ENCODE measurements at places on chromosomes 7 and 10.

- no peak for DNase-seq
Observed at GRCh38 chr10:63027531-63027930, 105.6 kb upstream of the NRBF2 start.

- DNase-seq: no peak
Observed at GRCh38 chr7:156005202-156005691, 193.0 kb upstream of the SHH start.

DNA sequence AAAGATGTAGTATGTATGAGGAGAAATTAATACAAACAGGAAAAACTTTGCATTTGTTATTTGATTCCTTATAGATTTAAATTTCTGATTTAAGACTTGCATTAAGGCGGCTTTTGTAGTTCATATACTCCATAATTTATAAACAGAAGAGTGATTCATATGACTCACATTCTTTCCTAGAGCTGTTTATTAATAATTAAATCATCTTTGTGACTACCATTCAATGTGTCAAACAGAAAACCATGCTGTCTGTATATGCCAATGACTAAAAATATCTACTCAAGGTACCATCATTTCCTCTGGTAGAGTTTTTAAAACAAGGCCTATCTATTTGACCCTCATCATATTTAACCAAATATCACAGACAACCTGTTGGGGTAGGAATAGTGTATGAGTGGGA, 501.7 kb downstream of the PARD3 start:
- DNase-seq: no peak

DNA sequence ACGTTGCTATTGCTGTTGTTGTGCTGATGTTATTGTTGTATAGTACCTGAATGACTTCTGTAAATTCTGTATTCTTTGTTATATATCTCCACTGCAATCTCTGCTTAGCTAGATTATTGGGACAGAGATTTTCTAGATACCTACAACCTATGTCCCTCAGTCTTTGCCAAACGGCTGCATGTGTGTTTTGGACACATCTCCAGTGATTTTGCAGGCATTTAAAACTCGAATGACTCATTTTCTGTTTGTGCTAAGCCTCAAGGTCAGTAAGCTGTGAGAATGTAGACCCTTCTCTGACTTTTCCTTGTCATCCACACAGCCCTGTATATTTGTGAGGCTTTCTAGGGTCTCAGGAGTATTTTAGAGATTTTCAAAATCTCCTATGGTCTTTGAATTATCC, 410.7 kb downstream of the POM121L12 start:
- DNase-seq: no peak

DNA sequence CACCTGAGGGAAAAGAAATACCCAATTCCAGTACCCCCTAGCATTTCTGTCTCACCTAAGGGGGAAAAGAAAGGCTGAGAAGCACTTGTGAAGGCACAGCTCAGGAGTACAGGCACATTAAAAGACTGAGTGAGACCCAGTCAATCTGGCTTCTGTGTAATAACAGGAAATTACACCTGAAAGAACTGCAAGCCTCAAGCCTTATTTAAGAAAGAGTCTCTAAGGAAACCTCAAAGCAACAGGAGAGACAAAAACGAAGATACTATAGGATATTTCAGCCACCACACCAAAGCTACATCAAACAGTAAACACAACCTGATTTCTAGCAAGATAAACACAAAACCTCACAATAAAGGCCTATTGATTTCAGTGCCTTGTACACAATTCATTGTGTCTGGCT, 69.6 kb upstream of the CDK1 start:
- DNase-seq: no peak

DNA sequence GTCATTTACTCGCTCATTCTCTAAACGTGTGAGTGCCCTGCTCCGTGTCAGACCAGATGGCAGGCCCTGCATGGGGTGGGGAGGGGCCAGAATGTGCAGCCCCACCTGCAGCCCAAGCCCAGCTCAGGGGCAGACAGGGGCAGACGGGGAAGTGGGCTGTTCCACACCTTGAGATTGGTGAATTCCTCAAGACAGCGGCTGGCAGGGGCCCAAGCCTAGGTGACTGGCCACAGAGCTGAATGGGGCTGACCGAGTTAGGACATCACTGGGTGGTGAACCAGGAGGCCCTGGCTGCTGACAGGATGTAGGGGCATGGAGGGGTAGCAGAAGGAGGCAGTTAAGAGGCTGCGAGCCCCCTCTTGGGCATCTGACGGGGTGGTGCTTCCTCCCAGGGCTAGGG, 79.1 kb downstream of the MGMT start:
- no peak for DNase-seq

DNA sequence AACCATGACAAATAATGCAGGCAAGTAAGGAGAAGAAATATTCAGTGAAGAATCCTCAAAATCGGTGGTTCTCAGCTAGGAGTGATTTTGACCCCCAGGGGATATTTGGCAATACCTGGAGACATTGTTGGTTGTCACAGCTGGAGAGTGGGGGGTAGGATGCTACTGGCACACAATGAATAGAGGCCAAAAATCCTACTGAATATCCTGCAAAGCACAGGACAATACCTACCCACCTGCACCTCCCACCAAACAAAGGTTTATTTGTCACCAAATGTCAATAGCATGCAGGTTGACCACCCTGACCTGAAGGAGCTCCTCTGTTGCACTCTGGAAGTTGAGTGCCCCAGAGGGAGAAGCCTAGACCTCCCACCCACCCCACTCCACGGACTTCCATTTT, 1028.6 kb downstream of the CNTNAP2 start:
- no peak for DNase-seq
